ENCODE measurements at places on chromosomes 12 and 14.

DNA sequence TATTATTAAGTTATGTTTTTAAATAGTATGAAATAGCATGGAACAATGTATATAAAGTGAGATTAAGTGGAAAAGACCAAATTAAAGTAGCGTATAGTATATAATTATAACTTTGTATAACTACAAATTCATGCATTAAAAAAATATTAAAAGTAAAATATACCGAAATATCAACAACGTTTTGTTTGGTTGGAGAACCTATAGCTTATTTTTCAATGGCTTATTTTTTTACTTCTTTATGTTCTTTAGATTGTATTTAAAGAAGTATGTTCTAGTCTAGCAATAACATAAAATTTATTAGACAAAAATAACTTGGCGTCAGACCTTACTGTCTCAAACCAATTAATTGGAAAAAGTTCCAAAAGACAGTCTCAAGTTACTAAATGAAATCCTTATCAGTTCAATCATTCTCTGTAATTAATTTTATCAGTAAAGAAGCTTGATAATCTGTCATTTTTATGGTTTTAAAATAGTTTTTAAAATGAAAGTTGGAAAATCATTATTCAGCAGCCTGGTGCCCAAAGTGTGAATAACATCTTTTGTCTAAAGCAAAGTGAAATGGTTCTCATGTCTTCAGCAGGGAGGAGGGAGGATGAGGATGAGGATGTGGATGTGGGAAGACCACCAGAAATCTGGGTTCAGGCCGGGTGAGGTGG, 46.7 kb downstream of the IRAK3 start:
- no peak for DNase-seq

- DNase-seq: no peak
Measured at GRCh38 chr12:597926-598568, 65.2 kb downstream of the NINJ2 start.

- no peak for DNase-seq
Measured at GRCh38 chr12:123983822-123984485, 10.9 kb downstream of the ZNF664 start.

GRCh38 chr12:46356655-46357437, 15.7 kb downstream of the SLC38A2 start:
- no peak for DNase-seq

DNA sequence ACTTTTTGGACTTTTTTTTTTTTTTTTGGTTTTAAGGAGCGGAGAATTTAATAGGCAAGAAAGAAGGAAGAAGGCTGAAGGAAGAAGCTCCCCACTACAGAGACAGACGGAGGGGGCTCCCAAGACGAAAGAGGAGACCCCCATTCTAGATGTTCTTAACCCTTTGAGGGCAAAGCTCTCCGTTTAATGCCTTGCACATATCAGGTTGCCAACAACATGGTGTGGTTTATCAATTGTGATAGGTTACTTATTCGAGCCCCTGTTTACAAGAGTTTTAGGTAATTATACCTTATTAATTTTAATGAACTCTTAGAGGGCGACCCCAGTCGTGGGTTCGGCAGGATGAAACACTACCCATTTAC, 1.2 kb upstream of the FBXO33 start:
- DNase-seq: no peak

- no peak for DNase-seq
Measured at GRCh38 chr12:48296586-48297282, 54.0 kb downstream of the ZNF641 start.

All from NCI-H187 treated with DMSO at 0.1 percent for 48 hours (cell line).